Stimulated activated CD4-positive, alpha-beta T cell treated with anti-CD3 and anti-CD28 coated beads, Interleukin-2, amount 100 ng/mL, for 24 hours (primary cell): ENCODE measurements at places on chromosomes 7 and 10.

DNA sequence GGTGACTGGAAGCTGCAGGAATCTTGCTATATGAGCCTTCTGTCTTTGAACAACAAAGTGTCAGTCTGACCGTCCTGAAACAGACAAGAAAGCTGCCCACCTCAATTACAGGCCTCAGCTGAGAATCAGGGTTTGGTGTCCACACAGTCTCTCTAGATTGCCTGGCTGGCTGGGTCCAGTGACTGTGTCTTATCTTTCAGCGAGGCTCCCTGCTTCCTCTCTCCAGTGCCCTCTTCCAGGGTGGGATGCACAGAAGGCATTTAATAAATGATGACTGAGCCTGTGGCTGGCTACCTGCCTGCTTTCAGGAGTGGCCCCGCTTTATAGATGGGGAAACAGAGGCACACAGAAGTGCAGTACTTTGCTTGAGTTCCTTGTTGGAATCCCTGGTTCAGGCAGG, 27.4 kb downstream of the FGF8 start:
- DNase-seq = no peak

DNA sequence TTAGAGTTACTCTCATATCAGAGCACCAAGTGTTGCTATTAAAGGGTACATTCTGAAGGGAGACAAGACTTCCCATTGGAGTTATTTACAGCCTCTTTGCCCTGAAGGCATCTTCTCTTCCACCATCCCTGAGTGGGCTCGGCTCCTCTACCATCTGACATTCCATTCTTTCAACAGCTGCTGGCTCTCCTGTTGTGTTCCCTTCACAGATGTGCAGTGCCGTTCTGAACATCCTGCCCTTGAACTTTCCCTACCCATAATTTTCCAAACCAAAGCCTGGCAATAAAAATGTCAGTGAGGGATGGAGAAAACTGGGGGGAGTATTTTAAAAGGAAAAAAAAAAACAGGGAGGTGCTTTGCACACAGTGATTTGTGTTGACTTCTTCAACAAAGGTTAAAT, 392.9 kb downstream of the KCNMA1 start:
- DNase-seq = no peak

DNA sequence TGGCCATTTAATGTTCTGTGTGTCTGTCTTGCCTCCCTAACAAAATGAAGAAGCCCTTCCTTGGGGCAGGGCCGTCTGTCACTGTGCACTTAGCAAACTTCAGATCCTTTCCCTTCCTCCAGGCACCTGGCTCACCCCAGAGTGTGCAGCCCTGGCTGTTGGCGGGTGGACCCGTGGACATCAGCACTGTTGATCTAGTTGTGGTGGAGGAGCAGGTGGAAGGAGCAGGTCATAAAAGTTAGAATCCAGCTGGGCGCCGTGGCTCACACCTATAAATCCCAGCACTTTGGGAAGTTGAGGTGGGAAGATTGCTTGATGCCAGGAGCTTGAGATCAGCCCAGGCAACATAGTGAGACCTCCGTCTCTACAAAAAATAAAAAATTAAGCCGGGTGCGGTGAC, 12.7 kb downstream of the RAB19 start:
- no peak for DNase-seq

DNA sequence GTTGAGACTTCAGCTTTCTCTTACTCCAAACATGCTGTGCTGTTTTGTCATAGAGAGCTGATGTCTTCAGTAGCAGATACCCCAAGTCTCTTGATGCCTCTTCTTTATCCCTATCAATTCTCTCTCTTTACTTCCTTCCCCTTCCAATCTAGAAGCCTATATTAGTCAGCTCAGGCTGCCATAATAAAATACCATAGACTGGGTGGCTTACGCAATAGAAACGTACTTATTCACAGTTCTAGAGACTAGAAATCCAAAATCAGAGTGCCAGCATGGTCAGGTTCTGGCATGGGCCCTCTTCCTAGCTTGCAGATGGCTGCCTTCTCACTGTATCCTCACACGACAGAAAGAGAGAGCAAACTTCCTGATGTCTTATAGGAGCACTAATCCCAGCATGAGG, 9.0 kb upstream of the GARS1 start:
- no peak for DNase-seq

- DNase-seq = no peak
These were observed 38.3 kb upstream of the SFMBT2 start for GRCh38 chr10:7449063-7449695.

GRCh38 chr10:109895848-109896247, 27.5 kb downstream of the XPNPEP1 start:
- DNase-seq = no peak

GRCh38 chr7:80273327-80273726, 138.7 kb downstream of the GNAI1 start:
- DNase-seq = no peak

- DNase-seq = no peak
These were observed 60.2 kb downstream of the MAD1L1 start for GRCh38 chr7:2172311-2173188.

GRCh38 chr10:129899276-129900130, 64.6 kb downstream of the EBF3 start:
- no peak for DNase-seq

DNA sequence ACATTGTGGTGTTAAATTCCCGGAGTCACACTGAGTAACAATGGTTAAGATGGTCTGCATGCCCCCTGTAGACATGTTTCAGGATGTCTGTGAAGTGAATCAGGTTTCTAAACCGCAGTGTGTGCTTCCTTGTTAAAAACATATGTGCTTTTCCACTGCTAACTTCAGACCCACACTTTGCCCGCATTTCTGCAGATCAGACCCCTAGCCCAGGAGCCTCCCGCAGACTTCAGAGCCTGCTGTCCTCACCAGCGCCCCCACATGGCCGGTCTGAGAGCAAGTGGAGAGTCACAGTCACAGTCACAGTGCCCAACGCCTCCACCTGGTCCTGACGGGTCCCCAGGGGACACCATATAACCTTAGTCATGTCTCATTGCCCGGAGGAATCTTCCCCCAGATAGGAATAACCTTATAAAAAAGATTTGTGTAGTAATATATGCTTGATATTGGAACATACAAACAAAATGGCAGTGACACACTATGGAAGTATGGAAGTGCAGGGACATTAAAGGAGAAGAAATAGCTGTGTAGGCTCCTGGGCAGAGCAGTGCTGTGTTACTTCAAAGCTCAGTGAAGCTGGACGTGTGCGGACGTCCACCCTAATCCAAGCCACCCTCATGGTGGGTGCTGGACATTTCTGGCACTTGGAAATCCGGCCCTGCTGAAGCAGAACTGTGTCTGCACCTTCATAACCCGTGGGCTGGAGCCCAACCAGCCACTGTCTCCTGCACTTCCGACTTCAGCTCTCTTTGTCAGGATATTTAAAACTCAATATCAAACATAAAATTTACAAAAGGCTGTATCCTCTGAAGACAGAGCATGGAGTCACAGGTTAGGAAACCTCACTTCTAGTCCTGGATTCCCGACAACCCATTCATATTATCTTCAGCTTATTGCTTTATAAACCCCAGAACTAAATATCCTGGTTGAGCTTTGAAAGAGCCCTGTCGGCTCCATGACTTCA, 29.0 kb downstream of the GSTO2 start:
- peak; percentile 58 for DNase-seq

DNA sequence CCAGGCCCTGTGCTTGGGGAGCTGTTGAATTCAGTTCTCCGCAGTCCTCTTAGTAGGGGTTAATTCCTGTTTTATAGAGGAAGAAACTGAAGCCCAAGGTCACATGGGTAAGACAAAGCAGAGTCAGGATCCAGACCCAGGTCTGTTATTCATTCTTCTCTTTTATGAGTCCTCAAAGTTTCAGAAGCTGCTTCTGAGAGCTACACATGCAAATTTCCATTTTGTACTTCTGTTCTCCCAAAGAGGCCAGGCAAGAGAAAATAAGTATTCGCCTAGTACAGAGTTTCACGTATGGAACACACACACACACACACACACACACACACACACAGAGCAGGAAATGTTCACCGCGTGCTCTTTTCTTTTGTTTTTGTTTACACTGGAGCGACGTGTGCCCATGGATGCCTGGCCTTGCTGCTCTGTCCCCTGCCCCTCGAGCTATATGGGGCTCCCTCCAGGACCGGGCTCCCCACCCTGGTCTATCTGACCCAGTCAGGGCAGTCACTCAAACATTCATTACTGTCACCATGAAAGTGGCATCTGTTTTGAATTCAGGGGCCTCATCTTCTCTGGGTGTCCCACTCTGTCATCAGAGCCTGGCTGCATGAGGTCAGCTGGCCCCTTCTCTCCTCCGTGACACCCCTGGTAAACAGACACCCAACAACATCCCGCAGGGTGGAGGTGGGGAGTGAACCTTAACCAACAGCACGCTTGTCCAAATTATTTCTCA, 84.4 kb downstream of the TNS3 start:
- DNase-seq = no peak

DNA sequence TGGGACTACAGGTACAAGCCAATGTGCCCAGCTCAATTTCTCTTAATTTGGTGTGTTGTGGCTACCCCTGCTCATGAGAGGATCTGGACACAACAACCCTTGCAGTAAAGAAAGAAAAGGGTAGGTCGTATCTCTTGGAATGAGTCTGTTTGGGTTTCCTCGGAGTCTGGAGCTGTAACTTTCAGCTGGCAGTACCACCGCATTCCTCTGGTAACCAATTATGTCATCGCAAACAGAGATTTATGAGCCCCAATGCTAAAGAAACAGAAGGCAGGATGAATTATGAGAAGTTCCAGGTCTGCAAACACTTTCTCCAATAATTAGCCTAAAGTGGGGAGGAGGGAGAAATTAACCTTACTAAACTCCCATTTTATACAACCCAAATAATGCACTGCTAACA, 186.6 kb upstream of the NRP1 start:
- DNase-seq = no peak

DNA sequence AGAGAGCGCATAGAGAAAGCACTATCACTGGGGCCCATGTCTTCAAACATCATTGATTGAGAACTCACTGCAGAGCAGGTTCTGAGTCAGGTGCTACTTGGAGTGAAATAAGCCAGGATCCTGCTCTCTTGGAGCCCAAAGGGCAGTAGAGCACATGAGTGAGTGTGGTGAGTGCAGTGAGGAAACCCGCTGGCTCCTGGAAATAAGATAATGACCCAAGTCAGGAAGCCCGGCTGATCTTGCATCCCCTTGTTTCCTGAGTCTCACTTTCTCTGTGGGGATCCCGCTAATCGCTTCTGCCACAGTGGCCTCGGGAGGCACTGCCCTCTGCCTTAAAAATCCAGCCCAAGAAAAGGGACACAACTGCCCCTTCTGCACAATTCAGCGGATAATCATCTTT, 7.1 kb upstream of the FAM107B start:
- DNase-seq = no peak

- no peak for DNase-seq
These were observed 115.2 kb downstream of the HIP1 start for GRCh38 chr7:75623390-75624133.

DNA sequence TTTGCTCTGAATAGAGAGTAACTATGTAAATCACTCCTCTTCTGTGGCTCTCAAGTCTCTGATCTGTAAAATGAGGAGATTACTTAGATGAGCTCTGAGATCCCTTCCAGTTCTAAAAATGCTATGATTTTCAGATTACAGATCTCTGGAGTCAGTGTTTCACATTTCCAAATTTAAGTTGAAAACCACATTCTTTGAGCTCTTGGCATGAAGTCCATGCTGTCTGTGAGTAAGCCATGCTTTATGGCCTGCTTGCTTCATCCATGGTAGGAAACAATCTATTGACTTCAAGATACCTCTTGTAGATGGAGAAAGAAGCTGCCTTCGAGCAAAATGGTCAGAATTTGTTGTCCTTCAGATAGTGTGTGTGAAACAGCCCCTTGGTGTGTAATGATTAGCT, 64.9 kb downstream of the CELF2 start:
- DNase-seq = no peak

GRCh38 chr10:77921395-77921794, 5.2 kb downstream of the DLG5 start:
- no peak for DNase-seq

- DNase-seq = no peak
These were observed 73.8 kb downstream of the DIP2C start for GRCh38 chr10:615583-616152.

- no peak for DNase-seq
These were observed 10.9 kb upstream of the KIAA1549 start for GRCh38 chr7:138992052-138992531.

- no peak for DNase-seq
These were observed 50.7 kb upstream of the AMPH start for GRCh38 chr7:38681882-38682281.

DNA sequence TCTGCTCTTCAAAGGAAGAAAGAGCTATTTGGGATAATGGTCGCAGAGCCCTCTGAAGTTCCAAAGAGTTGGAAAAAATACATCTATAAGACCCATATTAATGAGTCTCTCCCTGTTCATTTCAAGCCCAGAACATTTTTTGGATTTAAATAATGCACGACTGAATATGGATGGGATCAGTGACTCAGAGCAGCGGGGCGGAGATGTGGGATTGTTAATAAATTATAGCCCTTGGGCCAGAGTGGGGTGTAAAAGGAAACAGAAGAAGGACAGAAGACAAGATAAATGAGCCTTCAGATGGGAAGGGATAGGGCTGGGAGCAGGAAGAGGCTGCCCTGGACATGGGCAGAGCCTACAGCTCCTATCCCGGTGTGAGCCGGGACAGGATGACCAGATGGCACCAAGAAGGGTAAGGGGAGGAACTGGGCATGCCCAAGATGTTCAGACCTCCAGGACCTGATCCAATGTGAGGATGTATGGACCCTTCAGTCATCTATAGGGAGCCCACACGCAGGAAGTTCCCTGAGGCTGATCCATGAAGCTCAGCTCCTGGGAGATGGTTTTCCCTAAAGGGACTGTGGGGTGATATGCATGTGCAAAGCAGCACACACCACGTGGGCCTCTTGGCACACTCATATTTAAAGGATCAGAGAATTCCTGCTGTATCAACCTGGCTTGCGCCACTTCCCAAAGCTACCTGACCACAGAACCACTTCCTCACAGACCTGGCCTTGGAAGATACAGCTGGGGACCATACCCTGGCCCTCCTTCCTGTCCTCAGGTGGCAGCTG, 96.1 kb upstream of the PLXNA4 start:
- no peak for DNase-seq

DNA sequence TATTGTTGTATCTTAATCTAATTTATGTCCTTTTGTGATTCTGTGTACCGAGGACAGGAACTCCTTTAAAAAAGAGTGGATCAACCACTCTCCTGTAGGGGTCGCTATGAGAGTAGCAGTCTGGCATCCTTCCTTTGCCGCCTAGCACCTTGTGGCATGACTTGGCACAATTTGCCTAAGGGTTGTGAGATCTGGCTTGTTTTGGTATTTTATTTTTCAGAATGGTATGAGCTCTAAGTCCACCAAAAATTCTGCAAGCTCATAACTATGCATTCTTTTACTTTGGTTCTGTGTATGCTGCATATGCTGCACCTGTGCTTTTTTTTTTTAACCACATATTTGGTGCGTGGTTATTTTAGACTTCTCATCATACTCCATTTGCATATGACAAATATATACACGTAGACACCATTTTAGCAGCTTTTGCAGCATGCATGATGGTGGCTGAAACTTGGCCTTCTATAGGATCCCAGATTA, 112.8 kb downstream of the CDK14 start:
- DNase-seq = peak; percentile 1

GRCh38 chr7:27031289-27032172, 64.3 kb downstream of the HOXA1 start:
- no peak for DNase-seq

GRCh38 chr10:102004376-102004775, 51.6 kb downstream of the ARMH3 start:
- no peak for DNase-seq
